ENCODE measurements at places on chromosomes 1 and 21.
A peak's percentile ranks its signal among the peaks of the same experiment; 100 is the strongest.

DNA sequence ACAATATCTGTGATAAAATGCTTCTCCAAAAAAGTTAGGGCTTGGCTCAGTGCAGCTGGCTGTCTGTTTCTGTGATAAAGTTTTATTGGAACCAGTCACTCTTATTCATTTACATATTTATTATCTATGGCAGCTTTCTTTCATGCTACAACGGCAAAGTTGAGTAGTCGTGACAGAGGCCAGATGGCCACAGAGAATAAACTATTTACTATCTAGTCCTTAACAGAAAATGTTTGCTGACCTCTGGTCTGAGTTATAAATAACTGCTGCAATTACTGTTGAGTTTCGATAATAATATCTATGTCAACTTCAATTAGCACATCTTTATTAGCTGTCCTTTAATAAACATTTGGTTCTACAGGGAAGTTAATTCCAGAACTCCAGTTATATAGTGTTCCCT, 180.2 kb upstream of the RUNX1 start:
- no peak for DNase-seq

GRCh38 chr1:234495231-234495990, 16.4 kb upstream of the TARBP1 start:
- no peak for DNase-seq

DNA sequence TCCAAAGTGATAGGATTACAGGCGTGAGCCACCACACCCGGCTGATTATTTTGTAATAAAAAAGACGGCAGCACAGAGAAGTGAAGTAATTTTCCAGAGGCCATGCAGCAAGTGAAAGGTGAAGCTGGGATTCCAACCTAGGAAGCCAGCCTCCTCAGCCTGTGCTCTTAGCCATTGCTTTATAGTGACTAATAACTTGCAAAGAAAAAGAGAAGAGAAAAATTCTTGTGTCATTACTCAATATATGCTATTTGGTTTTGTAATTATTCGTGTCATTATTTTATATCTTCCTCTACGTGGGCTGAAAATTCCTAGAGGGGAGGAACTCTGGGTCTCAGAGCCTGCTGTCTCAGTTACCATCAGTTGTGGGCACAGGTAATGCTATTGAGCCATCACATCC, 1.6 kb upstream of the IER5 start:
- DNase-seq = no peak

- peak; percentile 92 for DNase-seq
Observed at GRCh38 chr1:101902199-101902598, 94.5 kb downstream of the OLFM3 start.

GRCh38 chr1:31669433-31669785, 24.7 kb upstream of the PEF1 start:
- DNase-seq = peak; percentile 85

DNA sequence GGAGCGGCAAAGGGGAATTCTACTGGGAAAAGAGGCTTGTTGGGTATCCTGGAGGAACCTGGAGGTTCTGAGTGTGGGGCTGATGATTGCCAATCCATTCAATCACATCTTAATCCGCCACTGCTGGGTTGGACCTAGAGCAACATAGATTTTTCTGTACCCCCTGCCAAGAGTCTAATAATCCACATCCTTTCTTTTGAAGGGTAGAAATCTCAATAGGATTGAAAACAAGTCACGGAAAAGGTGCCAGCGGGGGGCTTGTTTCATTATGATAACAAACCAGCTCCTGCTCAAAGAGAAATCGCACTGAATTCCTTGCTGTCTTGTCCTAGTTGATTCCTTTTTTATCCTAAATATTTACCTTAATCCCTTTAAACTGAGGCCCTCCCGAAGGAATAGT, 528.5 kb downstream of the ADGRL2 start:
- no peak for DNase-seq

DNA sequence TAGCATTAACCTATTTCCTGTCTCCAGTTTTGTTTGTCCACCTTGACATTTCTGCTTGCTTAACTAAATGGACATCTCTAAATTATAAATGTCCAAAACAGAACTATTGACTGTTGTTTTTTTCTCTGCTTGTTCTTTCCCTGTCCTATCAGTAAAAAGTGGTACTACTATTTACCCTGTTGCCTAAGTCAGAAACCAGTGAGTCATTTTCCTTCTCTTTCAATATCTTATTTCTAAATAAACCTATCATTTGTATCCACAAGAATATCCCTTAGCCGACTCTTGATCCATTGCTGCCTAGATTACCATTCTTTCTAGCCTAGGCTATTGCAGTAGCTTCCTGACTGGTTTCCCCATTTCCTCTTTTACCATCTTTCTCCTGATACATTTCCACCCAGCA, 22.5 kb downstream of the MIER1 start:
- DNase-seq = no peak

GRCh38 chr1:29712284-29712651, 475.9 kb downstream of the PTPRU start:
- DNase-seq = no peak

DNA sequence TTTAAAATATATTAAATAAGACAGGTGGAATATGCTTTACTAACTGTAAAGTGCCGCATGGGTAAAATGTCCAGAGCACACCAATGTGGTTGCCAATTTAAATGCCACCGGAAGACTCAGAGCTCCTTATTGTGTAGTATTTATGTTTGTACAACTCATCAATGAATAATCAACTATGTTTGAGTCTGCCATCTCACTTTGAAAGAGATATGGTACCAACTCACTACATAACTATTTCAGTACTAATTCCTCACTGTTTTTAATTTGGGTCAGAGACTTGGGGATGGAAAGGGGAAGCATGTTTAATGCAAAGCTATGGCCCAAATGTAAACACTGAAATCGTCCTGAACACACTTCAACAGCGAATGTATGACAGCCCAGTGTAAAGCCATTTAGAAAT, 144.8 kb downstream of the NR5A2 start:
- DNase-seq = no peak

- DNase-seq = no peak
Observed at GRCh38 chr21:35853321-35854239, 206.7 kb downstream of the SETD4 start.

- DNase-seq = no peak
Observed at GRCh38 chr1:204925701-204926100, 55.0 kb downstream of the NFASC start.

DNA sequence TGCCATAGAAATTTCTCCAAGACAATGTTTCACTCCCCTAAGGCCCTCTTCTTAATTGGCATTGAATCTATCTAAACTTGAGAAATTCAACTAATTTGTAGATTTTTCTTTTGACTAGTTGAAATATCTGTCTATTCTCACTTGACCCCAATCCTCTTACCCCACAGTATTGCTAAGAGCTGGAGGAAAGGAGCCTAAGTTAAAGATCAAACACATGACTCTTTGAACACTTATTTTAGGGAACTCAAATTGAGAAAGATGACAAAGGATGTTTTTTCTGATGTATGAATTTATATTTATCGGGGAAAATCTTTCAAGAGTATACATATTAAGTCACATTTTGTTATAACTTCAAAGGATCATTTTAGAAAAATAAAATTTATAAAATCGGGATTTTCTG, 3.6 kb downstream of the MR1 start:
- no peak for DNase-seq

DNA sequence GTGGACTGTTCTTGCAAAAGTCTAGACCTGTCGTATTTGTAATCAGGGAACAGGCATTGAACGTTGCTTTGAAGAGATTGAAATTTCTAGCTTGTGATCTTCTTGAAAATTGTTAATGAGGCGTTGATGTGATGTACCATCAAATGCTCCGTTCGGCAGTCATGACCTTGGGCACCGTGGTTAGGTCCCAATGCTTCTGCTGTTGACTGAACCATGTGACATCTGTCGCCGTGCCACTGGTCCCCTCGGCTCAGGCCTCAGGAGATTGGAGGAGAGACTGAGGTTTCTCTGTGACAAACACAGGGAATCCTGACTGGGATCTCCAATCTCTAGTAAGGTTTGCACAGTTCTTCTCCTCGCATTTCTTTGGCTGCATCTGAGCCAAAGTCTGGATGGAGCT, 18.1 kb upstream of the KCNAB2 start:
- DNase-seq = no peak

DNA sequence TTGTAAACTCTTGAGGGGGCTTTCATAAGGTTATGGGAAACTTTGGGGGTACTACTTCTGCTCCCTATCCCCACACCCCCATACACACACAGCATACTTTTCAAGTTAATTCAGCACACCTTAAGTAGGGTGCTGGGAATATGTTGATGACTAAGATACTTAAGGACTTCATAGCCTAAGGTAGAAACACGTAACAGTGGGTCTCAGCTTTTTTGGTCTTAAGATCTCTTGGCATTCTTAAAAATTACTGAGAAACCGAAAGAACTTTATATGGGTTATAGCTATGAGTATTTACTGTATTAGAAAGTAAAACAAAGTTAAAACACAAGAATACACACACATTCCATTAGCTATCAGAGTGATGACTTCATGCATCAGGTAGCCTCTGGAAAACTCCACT, 2.1 kb downstream of the OTUD3 start:
- no peak for DNase-seq

DNA sequence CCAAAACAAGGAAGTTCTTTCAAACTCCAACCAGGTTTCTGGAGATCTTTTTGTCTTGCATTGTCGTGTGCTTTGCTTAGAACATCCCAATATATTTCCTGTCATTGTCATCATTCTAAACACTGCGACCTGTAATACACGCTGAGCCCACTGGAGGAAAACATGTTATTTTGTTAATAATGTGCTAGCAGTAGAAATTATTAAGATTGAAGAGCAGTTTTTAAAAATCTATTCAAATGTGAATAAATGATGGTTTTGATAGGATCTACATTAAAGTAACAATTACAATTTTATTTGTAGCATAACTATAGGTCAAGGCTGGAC, 268.5 kb downstream of the PTPRC start:
- no peak for DNase-seq

GRCh38 chr1:163357378-163357777, 35.6 kb downstream of the NUF2 start:
- DNase-seq = no peak

DNA sequence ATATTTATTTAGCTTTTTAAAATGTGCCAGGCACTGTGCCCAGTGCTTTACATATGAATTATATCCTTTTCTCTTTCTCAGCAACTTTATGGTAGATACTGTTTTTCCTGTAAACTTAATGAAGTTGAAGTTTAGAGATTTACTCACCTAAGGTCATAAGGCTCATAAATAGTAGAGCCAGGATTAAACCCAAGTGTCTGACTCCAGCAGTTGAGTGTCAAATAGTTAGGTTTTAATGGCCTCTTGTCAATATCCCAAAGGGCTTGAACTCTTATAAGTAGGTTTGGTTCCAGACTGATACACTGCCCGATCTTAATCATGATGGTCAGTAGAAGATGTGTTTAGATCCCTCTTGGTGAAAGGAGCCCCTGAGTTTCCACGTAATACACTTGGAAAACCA, 37.8 kb downstream of the RABGAP1L start:
- no peak for DNase-seq

- DNase-seq = peak; percentile 14
Observed at GRCh38 chr21:41283211-41283818, 33.3 kb upstream of the FAM3B start.

- DNase-seq = no peak
Observed at GRCh38 chr21:31493350-31493880, 149.4 kb upstream of the TIAM1 start.

- no peak for DNase-seq
Observed at GRCh38 chr21:15095326-15095725, 30.5 kb upstream of the NRIP1 start.

- no peak for DNase-seq
Observed at GRCh38 chr1:155107309-155108264, 20.1 kb upstream of the EFNA1 start.

DNA sequence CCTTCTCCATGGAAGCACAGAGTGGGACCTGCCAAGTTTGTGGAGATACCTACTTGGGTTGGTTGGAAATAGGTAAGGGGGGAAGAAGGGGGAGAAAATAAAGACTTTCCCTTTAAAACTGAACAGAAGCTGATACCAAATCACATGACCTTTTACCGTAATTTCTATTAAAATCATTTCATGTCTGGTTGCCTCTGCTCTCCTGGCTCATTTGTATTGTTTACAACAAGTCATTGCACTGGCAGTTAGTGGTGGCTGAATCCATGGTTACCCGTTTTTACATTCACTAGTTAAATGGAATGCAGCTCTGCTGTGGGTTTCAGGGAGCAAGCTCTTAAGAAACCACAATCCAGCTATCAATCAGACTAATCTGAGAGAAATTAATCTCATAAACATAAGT, 353.7 kb upstream of the ESRRG start:
- no peak for DNase-seq

DNA sequence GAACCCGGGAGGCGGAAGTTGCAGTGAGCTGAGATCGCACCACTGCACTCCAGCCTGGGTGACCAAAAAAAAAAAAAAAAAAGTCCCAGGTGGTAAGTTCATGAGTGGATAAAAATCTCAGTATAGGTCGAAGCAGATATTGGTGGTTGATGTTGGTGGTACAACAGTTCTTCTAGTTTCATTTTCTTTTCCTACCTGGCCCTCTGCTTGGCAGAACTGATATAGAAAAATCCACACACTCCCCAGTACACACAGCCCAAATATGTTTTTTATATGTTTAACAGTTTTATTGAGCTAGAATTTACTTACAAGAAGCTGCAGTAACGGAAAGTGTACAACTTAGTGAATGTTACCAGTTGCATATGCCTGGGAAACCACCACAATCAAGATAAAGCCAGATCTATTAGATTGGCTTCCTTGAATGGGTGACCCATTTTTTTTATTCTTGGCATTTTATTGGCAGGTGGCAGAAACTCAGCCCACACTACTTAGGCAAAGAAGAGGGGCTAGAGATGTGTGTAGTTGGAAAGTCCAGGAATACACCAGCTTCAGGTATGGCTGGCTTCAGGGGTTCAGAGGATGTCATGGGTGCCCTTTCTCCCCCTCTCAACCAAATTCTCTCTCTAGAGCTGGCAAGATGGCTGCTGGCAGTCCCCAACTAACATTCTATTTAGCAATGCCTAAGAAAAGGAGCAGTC, 118.3 kb upstream of the SLC25A33 start:
- no peak for DNase-seq

DNA sequence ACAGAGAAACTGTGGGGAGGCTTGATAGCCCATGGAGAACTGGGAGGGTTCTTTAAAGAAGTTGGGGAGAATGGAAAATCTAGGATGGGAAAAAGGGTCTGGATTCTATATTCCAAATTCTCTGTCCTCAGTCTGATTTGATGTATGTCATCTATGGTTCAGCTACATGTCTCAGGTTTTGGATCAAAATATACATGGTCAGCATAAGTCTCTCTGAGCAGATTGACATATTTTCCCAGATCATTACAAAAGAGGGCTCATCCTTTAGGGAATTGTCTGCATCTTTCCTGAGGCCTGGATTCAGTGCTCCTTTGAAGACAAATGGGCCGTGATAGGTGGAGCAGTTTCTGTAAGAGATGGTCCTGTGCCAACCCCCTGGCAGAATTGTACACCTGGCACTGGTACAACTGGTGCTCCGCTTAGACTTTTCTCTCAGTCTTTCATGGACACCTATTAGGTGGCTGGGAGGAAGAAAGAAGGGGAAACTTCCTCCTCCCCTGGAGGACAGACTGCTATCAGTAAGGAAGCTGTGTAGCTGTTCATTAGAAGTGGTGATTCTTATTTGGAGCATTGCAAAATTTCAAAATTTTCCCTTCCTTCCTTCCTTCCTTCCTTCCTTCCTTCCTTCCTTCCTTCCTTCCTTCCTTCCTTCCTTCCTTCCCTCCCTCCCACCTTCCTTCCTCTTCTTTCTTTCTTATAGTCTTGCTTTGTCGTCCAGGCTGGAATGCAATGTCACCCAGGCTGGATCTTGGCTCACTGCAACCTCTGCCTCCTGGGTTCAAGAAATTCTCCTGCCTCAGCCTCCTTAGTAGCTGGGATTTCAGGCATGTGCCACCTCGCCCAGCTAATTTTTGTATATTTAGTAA, 26.1 kb upstream of the RGL1 start:
- DNase-seq = peak; percentile 80

All from NCI-H446 (cell line).